ENCODE measurements at places on chromosomes 4 and X.

- no peak for DNase-seq
Observed at GRCh38 chrX:103477496-103477895, 41.8 kb downstream of the RAB40A start.

DNA sequence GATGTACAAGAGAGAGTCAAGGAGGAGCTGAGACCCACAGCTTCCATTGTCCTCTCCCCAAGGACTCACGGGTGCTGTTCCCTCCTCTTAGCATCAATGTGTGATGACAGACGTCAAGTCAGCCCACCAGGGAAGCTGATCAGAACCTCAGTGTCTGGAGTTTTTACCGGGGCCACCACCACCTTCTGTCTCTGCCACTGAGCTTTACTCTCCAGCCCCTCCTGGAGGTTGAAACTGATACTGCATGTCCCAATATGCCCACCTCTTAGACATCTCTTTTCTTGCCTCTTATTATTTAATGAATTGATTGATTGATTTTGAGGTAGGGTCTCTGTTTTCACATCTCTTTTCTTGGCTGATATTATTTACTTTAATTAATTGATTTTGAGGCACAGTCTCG lies 10.3 kb upstream of the AKAP17A start:
- no peak for DNase-seq

- DNase-seq, result no peak
Observed at GRCh38 chr4:186845137-186845842, 121.6 kb upstream of the FAT1 start.

DNA sequence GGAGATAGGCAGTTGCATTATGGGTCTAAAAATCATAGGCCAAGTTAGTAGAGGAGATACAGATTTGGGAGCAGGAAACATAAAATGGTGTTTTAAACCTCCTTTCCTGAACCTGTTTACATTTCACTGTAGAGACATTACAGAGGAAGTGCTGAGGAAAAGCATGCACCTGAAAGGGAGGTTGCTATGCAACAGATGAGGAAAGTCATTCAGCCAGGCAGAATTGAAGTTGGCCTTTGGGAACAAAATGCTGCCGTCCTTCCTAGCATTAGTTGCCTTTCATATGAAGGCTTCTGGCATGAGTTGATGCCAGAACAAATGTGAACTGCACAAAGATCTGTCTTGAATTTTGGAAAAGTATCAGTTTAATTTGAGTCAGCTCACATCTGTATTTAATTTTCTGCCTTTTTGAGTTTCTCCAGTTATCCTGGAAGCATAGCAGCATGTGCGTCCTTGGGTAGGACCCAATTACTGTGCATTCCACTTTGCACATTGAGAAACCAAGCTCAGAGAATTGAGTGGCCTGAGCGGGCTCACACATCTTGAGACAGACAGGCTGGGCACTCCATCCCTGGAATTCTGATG lies 38.2 kb downstream of the MAGED1 start:
- no peak for DNase-seq

- no peak for DNase-seq
Observed at GRCh38 chr4:38889143-38889542, 21.5 kb downstream of the FAM114A1 start.

GRCh38 chr4:107757864-107758476 lies 37.9 kb upstream of the PAPSS1 start:
- DNase-seq, result no peak

GRCh38 chr4:7278071-7278765 lies 85.9 kb downstream of the SORCS2 start:
- no peak for DNase-seq

GRCh38 chr4:39530682-39531081 lies 3.4 kb upstream of the UGDH start:
- no peak for DNase-seq

DNA sequence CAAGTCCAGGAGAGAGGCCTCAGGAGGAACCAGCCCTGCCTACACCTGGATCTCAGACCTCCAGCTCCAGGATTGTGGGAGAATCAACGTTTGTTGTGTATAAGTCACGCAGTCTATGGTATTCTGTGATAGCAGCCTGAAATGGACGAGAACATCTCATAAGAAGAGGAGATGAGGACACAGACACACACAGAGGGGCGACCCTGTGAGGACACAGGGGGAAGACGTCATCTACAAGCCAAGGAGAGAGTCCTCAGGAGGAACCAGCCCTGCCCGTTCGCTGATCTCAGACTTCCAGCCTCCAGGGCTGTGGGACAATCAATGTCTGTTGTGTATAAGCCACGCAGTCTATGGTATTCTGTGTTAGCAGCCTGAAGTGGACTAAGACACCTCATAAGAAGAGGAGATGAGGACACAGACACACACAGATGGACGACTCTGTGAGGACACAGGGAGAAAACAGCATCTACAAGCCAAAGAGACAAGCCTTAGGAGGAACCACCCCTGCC lies 20.3 kb downstream of the P2RY8 start:
- DNase-seq, result no peak

GRCh38 chrX:136318156-136318555 lies 17.4 kb downstream of the ADGRG4 start:
- DNase-seq, result no peak

DNA sequence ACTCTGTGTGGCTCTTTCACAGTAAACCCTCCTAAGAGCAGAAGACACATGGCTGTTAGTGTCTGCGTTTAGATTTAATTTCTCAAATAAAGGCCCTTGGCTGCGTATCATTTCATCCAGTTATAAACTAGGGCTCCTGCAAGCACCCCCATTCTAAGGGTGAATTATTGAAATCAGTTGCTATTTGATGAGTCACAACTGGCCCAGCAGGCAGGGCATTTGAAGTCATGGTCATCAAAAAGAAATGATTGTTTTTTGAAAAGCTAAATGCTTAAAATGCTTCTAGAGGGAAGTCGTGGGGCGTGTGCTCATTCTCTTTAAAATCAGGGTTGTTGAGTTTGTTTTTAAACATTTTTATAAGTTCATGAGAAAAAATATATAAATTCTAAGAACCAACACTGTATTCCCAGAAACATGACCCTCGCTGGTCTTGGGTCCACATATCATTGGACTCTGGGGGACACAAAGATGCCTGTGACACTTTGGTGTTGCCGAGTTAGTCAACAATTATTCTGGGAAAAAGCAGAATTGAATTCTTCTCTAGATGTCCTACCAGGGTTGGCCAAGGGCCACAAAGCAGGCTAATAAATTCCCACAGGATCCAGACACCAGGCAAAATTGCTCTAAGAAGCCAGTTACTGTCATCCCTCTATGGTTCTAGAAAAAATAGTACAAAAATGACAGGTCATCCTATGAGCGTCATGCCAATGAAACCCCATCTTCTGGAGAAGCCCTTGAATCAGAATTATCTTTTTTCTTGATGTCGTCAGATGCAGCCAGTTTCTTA lies 99.5 kb upstream of the MYOZ2 start:
- DNase-seq, result no peak

GRCh38 chrX:151631822-151632221 lies 63.4 kb upstream of the PRRG3 start:
- DNase-seq, result no peak

GRCh38 chr4:54017308-54017707 lies 47.1 kb downstream of the CHIC2 start:
- DNase-seq, result no peak

DNA sequence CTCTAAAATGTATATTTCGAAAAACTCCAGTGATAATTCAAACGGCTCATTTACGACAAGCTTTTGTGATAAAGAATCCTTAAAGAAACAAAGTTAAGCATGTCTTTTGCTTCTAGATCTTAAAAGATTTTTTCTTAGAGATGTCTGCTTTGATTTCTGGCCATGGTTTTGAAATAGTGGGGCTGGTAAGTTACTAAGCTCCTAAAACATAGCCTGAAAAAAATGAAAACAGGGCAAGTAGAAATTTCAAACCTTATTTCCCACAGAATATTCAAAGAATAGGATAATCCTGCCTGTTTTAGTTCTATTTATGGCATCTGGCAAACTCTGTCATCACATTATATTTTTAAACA lies 318.3 kb downstream of the ARHGAP24 start:
- DNase-seq, result no peak

DNA sequence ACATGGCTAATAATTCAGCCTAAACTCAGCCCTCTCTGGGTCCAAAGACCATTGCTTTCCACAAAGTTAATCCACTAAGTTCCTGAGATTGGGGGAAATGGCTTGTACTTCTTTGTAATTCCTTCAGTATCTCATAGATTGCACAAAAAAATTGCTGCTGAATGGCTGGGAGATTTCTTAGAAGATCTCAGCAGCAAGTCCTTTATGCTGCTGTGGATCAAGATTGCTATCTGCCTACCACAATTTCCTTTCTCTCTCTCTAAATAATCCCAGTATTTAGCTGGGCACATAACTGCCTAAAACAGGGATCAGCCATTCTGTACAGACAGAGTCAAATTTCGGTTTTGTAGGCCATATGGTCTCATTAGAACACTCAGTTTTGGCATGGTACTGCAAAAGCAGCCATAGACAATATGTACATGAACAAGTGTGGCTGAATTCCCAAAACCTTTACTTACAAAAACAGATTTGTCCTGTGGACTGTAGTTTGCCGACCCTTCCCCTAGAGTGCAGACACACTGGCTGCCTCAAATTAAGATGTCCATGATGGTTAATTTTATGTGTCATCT lies 18.5 kb upstream of the HOPX start:
- DNase-seq, result no peak

GRCh38 chr4:151835467-151835866 lies 74.7 kb upstream of the GATB start:
- DNase-seq, result no peak

DNA sequence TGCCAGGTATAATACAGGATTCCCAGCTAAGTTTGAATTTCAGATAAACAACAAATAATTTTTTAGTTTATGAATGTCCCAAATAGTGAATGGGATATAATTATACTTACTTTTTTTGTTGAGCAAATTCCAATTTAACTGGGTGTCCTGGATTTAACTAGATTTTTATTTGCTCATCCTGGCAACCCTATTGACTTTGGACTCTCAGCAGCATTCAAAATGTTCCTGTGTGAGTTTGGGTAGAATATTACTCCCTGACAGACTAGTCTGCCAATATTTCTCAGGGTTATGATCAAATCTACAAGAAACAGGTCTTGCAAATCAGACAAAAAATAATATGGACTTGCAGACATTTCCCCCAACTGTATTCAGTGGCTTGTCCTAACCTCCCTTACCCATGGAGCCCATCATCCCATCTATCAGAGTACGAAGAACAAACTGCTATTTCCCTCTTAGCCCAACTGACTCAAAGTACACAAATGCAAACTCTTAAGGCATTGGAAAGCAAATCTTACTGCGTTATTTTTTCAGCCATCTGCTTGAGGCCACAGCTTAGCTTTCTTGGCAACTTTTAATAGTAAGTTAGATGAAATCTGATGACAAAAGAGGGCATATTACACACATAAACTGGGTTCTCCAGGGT lies 20.7 kb downstream of the SETD7 start:
- no peak for DNase-seq

DNA sequence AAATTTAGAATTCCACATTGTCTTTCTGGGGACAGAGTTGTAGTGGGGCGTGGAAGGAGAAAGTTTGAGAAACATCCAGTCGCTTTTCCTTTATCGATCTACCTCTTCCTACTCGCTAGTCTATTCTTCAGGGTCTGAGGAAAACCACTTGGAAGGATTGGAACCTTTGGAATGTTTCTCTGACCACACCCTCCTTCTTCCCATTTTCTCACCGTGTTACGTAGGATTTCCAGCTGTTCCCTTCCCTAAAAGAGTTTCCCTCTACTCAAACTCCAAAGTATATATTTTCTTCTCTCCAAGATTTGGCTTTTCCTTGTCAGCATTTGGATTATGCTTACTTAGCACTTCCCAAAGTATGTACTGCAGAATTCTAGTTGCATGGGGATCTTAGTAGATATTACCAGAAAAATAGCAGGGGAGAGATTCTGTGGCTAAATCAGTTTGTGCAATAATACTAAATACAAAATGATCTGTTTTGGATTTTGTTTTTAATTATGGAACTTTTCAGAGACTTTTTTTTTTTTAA lies 4.9 kb downstream of the ENPEP start:
- DNase-seq, result no peak

- no peak for DNase-seq
Observed at GRCh38 chr4:113825272-113825671, 63.7 kb upstream of the CAMK2D start.

DNA sequence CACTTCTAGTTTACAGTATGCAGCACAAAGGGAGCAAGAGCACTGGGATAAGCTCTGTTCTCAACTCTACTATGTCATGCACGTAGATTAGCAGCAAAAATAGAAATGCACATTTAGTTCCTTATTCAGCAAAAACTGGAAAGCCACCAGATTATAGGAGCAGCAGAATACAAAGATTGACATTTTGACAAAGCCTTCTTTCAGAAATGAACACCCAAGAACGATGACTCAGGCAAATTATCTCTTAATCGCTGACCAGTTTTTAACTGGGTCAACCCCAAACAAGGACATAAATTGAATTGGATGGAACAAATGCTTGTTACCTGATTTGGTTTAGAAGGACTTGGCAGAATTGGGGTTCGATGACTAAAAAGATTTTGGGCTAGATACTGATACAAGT lies 775.3 kb upstream of the HS3ST1 start:
- DNase-seq, result no peak

DNA sequence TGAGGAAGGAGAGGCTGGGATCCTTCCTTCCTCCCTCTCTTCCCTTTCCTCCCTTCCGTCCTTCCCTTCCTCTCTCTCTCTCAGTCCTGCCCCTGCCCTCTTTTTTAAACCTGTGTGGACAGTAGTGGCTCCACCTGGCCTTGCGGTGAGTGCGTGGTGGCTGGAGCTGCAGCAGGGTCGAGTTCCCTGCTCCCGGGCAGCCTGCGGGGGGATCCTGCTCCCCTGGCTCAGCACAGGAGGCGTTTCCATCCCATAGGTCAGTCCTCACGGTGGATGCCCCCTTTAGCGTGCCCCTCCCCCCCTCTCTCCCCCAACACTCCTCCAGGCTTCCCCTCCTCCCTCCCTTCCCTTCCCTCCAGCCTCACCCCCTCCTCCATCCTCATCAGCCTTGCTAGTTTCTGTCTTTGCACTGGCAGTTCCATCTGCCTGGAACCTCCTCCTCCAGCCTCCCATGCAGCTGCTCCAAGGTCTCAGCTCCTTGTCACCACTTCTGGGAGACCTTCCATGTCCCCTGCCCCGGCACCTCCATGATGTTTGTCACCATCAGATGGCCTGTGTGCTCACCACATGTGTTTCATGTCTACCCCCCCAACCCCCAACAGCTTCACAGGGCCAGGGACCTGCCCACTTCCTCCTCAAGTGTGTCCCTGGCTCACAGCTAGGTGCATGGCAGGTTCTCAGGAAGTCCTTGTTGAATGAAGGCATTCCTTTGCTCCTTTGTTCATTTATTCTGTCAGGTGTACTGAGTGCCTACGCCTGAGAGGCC lies 68.4 kb downstream of the PSAPL1 start:
- no peak for DNase-seq

- DNase-seq, result no peak
Observed at GRCh38 chr4:20428436-20429160, 176.9 kb downstream of the SLIT2 start.

GRCh38 chrX:149522916-149523315 lies 17.8 kb upstream of the IDS start:
- DNase-seq, result no peak

- DNase-seq, result no peak
Observed at GRCh38 chr4:138918169-138918869, 97.3 kb upstream of the NOCT start.

GRCh38 chr4:156322592-156322991 lies 368.9 kb upstream of the CTSO start:
- no peak for DNase-seq

- DNase-seq, result no peak
Observed at GRCh38 chr4:26590639-26591038, 6.8 kb downstream of the TBC1D19 start.
